Mucosa of gallbladder (tissue), 1 donor: ENCODE measurements at places on chromosomes 12 and 14.

DNA sequence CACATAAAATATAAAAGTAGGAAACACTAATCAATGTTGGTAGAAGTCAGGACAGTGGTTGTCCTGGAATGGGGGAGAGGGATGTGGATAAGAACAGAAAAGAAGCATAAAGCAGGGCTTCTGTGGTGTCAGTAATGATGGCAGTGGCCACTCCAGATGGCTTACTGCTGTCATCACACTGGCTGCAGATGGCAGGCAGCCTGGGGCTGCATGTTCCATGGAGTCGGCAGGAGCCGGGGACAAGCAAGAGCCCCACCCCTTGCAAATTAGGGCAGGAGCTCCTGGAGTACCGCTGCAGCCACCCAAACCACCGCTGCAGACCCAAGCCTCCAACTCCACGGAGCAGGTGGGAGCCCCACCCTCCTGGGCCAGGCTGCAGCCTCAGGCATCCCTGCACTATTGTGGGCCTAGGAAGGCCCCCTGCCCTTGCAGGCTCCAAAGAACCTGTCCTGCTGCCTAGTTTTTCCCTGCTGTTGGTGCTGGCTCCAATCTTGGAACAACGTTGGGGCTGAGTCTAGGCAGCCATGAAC, 28.8 kb upstream of the SLC5A8 start:
- DNase-seq = no peak

GRCh38 chr12:31578632-31579031, 12.3 kb downstream of the DENND5B start:
- no peak for DNase-seq

- DNase-seq = no peak
Observed at GRCh38 chr14:55005071-55005470, 21.8 kb downstream of the WDHD1 start.

DNA sequence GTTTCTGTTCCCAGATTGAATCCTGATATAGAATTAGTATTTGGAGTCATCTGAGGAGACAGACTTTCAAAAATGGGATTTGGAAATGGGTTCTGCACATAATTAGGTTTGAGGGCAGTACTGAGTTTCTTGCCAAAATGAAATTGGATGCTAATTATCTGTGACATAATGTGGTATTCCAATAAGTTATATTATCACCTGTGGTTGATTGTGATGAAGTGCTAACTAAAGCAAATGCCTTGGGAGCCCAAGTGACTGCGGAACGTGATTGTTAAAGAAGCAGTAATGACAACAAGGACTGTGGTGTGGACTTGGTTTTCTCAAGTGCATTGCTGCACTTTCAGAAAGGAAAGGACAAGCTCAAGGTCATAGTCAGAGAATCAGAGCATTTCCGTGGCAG, 337.0 kb downstream of the IPO8 start:
- DNase-seq = no peak

DNA sequence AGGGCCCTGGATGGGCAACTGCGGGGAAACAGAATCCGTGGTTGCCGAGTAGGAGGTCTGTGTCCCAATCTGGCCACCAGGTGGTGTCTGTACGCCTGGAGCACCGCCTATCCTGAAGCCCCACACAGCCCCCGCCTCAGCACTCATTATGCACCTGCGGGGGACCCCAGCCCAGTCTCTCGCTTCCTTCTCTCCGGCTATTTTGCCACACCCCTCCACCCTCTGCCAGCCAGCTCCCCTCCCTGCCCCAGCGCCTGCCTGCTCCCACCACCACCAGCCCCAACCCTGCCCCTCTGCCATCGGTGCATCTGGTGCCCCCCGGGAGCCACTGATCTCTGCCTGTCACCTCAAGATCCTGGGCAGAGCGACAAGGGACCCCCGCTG, 2.2 kb upstream of the NXPH4 start:
- DNase-seq = peak; percentile 52

DNA sequence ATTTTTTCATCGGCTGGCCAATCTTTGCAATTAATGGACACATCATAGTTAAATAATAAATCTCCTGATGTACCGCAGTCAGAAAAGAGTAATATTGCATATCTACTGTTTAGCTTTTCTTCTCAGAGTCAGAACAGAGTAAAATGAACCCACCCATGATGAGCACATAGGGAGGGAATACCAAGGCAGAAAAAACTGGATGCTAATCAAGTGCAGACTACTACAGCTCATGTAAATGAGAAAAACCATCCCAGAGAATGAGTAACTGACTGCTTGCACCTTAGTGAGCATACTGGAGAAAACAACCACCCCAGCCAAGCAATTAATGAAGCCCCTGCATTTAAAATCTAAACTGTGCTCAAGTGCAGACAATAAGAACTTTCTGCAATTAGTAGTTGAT, 483.7 kb downstream of the MDGA2 start:
- no peak for DNase-seq

DNA sequence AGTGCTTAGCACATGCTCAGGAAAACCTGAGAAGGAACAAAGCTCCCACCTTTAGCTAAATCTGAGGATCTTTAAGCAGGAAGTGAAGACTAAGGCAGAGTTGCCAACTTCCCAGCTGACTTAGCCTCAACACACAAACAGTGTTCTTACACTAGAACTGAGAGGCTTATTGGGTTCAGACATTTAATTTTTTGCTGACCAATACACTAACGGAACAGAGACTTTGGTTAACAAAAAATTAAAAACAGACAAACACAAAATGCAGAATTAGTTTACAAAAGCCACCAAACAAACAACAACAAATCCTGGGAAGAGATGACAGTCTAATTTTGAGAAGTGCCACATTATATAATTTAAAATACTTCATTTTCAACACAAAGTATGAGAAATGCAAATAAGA, 1123.7 kb upstream of the ATXN7L3B start:
- DNase-seq = no peak

DNA sequence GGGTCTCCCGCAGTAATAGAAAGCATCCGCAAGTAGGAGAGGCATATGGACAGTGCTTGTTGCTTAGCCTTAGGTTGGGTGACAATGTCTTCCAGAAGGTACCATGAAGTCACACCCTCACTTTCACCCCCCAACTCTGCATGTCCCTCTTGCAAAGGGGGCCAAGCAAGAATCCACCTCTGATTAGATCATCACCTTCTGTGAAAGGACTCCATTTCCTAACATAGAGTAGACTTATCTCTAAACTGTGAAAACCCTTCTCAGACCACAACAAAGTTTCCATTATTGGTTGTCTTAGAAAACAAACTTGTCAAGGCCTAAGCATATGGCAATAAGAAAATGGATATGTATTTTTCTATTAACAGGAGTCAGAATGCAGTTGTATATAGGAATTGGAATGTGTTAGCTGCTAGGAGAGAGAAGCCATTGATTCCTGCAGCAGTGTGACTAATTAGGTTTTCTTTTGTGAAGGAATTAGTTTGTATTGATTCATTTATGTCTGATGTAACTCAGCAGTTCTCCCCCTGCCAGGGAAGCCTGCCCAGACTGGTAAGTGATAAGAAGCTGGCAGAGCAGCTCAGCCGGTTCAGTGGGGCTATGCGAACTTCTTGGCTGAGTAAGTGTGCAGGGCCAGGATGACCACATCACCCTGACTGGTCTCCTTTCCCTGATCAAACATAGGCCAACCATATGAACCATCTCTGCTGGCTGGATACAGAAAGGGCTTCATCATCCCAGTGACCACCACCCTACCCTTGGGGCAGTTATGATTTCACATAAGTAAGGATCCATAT, 107.3 kb upstream of the CCDC196 start:
- DNase-seq = peak; percentile 89

DNA sequence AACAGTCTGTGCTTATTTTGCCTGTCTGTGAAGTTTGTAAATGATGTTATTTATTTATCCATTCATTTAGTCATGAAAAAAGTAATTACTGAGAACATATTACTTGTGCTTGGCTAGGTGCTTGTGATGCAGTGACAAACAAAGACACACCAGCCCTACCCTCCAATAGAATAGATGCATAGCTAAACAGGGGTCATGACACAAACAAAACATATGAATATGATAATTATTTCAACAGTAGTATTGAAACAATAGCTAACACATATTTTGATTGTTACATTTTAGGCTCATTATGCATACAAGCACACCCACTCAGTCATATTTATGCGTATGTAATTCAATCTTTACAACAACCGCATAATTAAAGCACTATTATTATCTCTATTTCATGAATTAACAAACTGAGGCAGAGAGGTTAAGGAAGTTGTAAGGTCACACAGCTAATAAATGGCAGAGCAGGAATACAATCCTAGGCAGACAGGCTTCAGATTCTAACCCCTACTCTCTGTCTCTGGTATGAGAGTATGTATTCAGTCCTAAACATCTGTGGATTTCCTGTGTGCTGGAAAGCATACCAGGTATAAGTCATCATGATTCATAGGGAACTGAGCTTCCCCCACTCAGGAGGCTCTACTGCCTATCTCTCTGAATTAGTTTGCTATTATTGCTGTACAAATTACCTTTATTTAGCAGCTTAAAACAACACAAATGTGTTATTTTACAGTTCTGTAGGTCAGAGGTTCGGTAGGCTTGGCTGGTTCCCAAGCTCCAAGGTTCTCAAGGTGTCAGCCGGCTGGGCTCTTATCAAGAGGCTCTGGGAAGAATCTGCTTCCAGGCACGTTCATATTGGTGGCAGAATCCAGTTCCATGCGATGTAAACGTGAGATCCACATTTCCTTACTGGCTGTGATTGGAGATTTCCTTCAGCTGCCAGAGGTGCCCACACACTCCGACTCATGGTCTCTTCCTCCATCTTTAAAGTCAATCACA, 509.4 kb downstream of the GALC start:
- no peak for DNase-seq
